Stimulated activated CD4-positive, alpha-beta T cell treated with anti-CD3 and anti-CD28 coated beads, Interleukin-15, amount 100 ng/mL, for 1 hour (primary cell): ENCODE measurements at places on chromosomes 2 and 18.
A peak's percentile ranks its signal among the peaks of the same experiment; 100 is the strongest.

GRCh38 chr2:73907840-73908452, 15.1 kb downstream of the ACTG2 start:
- peak; percentile 17 for DNase-seq

- no peak for DNase-seq
These were observed 165.5 kb downstream of the TMEM247 start for GRCh38 chr2:46644690-46645385.

DNA sequence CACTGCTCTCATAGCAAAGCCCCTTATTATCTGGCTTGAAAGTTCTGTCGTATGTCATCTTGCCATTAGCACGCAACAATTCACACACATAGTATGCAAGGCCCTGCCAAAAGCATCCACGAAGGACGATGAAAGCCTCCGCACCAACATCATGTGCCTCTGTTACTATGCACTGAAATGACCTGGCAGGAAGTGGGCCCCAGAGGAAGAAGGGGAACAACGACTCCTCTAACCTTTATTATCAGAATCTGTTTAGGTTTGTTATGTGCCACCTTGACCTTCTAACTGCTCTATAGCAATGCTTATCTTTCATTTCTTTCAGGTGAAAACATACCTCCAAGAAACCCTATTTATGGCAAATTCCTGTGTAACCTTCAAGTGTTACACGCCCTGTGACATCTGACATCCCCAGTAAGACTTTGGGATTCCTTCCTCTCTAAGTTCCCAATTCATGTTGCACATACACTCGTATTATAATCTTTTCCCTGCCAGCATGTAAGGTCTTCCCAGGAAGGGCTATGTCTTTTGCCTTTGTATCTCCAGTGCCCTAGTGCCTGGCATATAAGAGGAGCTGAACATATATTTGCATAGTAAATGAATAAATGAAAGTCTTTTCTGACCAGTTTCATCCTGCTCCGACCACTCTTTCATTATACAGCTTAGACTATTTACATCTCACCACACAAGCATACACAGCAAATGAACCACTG, 7.0 kb upstream of the NDUFV2 start:
- no peak for DNase-seq

DNA sequence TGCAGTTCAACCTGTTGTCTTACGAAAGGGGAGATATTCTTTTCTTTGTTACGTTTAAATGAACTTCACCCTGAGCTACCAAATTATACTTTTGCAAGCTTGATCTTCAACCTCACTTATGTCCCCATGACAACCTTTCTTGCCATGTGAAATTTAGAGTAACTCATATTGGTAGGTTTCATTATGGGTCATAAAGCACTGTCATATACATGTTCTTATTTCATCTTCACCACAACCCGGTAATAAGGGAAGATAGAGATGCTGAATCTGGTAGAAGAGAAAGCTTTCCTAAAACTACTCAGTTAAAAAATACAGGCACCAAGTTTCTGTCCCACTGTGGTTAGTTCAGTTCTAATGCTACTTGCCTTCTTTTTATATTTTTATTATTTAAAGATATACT, 208.5 kb upstream of the NRP2 start:
- no peak for DNase-seq

GRCh38 chr2:234243871-234244565, 193.5 kb downstream of the SPP2 start:
- no peak for DNase-seq

DNA sequence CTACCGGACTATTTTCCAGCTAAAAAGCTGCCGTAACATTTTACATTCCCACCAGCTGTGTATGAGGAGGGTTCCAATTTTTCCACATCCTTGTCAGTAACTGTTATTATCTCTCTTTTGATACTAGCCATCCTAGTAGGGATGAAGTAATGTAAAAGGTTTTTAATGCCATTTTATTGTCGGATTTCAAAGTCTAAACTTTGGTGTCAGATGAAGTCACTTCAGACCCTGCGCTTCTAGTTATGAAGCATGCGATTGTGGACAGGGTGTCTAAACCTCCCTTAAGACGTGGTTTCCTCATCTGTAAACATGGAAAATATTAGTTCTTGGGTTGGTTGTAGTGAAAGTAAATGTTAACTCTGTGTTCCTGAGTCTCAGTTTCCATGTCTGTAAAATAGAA, 4.7 kb downstream of the DGKD start:
- no peak for DNase-seq
